HuH-7 (cell line): ENCODE measurements at places on chromosomes 1 and 21.

- DNase-seq: no peak
Observed at GRCh38 chr21:16125274-16125673, 395.5 kb downstream of the USP25 start.

DNA sequence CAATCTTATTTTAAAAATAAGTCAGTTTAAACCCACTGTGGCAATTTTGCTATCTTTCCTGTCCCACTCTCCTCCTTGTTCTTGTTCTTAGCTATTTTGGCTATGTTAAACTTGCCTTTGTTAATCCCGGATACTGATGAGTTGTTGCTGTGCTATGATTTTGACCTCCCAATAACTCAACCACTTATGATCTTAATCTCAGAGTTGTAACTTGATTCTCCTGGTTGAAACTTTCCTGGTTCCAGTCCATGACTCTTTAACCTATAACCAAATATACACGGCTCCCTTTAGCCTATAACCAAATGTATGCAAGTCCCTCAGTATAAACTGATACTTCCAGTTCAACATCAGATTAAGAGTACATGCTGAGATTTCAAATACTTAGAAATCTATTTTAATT, 15.6 kb upstream of the ACADM start:
- DNase-seq: no peak

GRCh38 chr1:71294178-71294577, 213.3 kb upstream of the ZRANB2 start:
- no peak for DNase-seq

DNA sequence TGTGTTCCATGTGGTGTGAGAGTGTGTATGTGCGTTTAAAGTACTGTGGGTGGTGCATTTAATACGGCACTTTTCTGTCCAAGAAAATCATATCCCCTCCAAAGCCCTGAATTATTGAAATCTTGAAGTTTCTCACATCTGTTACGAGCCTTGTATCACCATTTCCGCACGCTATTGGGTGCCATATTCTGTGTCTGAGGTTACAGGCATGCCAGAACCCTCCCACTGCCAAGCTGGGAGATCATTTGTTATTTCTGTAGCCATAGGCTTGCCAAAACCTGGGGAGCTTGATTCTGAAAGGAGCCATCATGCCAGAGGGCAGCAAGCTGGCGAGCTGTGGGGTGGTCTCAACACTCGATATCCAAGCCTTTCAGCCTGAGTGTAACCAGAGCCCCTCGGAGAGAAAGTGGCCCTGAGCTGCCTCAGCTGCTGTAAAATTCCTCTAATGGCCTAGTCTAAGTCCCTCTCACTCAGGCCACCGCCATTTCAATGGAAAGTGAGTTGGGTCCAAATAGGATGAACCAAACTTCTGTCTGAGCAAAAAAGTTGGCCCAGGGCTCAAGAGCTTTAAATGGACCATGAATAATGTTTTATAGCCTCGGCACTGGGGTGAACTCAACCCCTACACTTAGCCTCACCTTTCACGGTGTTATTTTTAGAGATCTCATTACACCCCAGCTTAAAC, 298.4 kb upstream of the DUSP10 start:
- no peak for DNase-seq

- DNase-seq: no peak
Observed at GRCh38 chr1:116252785-116253184, 120.3 kb upstream of the ATP1A1 start.

GRCh38 chr1:88433556-88433955, 250.5 kb upstream of the PKN2 start:
- no peak for DNase-seq

- no peak for DNase-seq
Observed at GRCh38 chr21:46471514-46471913, 12.8 kb downstream of the DIP2A start.

GRCh38 chr1:17404034-17404684, 32.2 kb downstream of the PADI6 start:
- no peak for DNase-seq

DNA sequence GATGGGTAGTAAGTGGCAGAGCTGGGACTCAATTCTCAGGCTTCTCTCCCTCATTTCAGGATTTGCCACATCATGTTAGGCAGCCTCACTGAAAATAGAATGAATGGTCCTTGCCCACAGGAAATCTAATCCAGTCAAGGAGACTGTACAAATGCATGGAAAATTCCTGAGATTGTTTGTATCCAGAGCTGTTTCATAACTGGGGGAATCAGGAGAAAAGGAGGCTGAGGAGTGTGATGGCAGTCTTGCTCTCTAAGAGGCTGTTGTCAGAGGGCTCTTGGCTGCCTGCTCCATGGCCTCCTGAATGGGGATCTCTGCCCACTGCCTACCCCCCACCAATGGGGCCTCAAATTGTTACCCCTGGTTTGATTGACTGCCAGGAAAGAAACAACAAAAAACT, 141.9 kb upstream of the TNR start:
- no peak for DNase-seq

DNA sequence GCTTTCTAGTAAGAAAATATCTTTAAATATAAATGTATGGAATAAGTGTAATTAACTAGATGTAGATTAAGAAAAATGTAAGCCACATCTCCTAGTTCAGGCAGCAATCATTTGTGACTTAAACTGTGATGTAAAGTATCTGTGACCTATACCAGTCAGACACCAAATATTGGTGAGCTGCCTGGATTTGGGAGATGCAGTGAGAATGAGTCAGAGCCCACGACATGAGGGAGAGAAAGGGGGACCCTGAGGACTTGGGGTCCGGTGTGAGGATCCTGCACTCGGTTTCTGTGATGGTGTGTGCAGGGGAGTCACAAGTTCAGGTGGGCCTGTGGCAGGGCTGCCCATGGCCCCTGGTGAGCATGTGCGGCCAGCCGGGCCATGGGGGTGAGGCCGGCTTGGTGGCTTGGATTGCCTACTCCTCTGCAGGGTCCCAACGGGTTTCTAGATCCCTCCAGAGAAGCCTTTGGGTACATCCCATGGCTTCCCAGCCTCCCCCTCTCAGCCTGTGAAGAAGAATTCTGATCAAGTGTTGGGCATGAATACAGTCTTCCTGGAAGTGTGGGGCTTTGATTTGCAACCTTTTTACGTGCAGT, 19.0 kb upstream of the ABCG1 start:
- no peak for DNase-seq

GRCh38 chr1:153360592-153361479, 3.2 kb downstream of the S100A9 start:
- no peak for DNase-seq

DNA sequence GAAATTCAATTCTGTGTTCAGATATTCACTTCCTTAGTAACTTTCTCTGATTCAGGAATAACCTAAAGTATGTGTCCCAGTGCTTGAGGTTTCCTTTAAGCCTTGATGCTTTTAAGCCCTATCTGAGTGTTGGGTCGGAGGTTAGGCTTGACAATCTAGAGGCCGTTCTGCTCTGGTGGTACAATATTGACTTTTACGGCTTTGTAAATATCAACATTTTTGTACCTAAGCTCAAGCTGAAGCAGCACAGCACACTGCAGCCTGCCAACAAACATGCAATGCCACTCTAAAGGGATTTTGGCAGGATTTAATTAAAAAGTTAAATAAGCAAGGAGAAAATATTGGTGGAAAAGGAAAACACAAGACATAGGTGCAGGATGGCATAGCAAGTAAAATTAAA, 279.2 kb downstream of the NEGR1 start:
- DNase-seq: peak; percentile 5

GRCh38 chr1:237197470-237198425, 155.8 kb downstream of the RYR2 start:
- no peak for DNase-seq

DNA sequence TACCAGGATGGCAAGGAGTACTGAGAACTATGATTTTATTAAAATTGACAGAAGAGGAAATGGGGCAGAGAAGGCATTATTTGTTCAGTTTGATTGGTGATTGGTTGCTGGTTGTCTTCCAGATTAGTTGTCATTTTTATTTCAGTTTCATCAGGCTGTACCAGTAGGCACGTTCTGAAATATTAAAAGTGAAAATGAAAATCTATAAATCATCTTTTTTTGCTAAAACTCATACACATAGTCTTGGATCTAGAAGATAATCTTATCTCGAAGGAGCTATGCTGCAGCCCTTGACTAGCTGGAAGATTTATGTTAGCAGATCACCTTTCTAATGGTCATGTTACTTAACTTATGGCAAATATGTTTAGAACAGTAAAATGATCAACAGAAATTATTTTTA, 29.0 kb downstream of the NEK7 start:
- no peak for DNase-seq

- no peak for DNase-seq
Observed at GRCh38 chr1:111290630-111291029, at the start of gene CHIA. TSS of gene CHIA (plus strand) at chr1:111290851. CDS start at chr1:111310468, 19,617 bp downstream.
